ENCODE measurements at places on chromosomes 4 and X.

DNA sequence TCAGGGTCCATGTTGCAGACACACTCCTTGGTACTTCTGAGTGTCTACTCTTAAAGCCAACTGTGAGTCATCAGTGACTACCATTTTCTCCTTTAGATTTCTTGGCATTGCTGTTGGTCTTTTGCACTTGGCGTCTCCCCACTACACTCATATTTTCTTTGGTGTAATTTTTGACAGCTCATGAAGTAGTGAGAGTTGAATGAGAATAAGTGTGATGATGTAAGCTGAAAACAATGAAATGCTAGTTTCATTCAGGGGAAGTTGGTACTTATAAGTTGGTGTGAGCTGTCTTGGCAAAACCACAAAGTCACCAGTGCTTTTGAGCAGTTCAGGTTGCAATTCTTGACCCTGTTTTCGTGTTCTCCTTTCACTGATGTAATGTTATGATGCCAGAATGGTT, 142.9 kb upstream of the ARX start:
- no peak for DNase-seq

- DNase-seq, result no peak
Measured at GRCh38 chr4:152860046-152860445, 76.1 kb upstream of the FHDC1 start.

- no peak for DNase-seq
Measured at GRCh38 chr4:54063229-54063628, 1.2 kb downstream of the CHIC2 start.

DNA sequence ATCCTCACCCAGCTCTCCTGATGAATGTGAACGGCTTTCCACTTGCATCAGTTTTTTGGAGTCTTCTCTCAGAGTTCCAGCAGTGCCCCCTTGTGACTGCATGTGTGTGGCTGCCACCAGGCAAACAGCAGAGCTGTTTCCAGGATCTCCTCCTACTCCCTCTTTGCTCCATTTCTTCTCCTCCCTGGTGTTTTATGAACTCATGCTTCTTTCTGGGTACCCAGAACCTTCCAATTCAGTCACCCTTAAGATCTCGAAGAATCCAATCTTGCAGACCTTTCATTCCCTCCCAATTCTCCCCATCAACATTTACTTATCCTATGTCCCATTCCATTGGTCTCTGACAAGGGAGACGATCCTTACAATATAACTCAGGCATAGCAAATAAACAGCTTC, 6.8 kb upstream of the TCEANC start:
- DNase-seq, result no peak

DNA sequence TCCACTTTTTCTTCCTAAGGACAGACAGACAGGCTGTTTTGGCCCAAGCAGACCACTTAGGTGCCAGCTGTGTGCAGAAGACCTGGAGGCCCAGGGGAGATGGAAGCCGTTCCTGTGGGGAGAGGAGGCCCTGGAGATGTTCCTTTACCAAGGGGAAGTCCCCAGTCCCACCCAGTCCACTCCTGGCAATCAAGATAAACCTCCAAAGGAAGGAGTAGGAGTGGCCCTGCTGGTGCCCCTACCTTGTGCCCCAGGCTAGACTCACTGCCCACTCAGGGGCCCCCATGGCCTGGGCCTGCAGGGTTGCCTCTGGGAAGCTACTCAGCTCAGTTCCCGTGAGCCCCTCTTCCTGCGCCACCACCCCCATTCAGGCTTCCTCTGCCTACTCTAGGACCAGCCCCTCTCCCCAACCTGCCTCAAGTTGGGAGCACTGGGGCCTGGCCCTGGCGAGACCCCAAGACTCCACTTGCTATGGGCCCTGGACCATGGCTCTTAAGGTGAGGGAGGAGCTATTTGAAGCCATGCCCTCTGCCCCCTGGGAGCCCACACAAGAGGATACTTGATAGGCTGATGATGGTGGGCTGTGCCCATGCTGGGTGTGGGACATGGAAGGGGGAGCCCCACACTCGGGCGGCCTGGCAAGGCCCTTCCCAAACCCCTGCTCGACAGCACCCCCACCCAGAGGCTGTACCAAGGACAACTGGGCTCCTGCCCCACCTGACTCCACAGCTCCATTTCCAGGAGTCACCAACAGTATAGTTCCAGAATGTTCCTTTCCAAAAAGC, 24.8 kb upstream of the RNF4 start:
- no peak for DNase-seq

DNA sequence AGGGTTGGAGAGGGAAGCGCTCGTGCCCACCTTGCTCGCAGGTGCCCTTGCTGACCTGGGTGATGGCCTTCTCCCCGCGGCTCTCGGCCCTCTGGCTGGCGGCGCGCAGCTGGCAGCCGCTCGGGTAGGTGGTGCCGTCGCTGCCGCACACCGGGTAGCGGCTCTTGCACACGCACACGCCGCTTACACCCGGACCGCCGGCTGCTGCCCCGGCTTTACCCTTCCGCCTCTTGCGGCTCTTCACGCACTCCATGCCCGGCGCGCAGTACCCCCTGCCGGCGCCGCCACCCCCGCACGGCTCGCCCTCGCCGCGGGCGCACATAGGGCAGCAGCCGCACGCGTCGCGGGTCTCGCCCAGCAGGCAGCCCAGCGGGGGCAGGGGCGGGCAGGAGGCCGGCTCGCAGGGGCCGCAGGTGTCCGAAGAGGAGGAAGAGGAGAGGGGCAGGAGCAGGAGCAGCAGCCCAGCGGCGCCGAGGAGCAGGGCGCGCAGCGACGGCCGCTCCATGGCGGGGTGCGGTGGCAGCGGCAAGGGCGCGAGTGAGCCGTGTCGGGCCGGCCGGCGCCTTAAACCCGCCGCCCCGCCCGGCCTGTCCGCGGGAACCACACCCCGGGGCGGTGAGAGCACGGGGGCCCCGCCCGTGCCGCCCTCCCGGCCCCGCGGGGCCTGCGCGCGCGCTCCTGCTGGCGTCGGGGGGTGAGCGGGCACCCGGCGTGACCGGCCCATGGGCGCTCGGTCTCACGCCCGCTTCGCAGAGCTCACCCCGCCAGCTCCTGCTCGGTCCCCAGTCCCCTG, at the start of gene IGFBP7:
Gene IGFBP7, minus strand, starts transcription at position 539 of the 793 bp plus-strand sequence. Its CDS starts 34 bp downstream, at position 505.
- DNase-seq, result no peak

GRCh38 chrX:65300104-65300809, 234.3 kb downstream of the LAS1L start:
- DNase-seq, result no peak

DNA sequence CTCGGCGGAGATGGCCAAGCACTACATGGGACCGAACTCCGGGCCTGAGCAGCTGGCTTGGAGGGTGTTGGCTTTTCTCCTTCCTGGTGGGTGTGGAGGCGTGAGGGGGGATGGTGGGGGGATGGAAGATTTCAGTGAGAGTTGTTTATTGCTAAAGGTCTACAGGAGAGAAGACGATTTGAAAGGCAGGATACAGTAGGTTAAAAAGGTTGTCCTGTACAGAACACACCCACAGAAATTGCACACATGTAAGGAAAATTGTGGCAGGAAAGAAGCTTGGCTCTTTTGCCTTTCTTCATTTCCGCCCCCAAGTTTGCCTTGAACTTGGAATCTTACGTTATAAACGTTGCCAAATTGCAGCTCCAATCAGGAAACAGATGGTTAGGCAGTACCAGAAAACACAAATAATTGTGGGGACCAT, 74.1 kb upstream of the STOX2 start:
- DNase-seq, result no peak

- no peak for DNase-seq
Measured at GRCh38 chr4:174538123-174538875, 16.0 kb upstream of the HPGD start.

GRCh38 chrX:109818976-109819375, 85.9 kb upstream of the ACSL4 start:
- no peak for DNase-seq

DNA sequence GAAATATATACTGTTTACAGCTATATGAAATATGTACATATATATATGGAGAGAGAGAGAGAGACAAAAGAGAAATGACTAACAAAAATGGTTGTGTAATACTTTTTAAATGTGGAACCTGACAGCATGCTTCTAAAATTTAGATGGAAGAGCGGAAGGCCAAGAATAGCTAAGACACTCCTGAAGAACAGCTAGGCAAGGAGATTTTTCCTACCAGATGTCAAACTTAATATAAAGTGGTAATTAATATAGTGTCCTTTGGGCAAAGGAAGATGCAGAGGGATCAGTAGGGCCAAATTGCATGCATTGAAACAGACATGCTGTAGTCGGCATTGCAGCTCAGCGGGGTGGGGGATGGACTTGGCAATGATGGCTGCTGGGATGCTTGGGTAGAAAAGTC, 45.2 kb downstream of the ADD1 start:
- no peak for DNase-seq

DNA sequence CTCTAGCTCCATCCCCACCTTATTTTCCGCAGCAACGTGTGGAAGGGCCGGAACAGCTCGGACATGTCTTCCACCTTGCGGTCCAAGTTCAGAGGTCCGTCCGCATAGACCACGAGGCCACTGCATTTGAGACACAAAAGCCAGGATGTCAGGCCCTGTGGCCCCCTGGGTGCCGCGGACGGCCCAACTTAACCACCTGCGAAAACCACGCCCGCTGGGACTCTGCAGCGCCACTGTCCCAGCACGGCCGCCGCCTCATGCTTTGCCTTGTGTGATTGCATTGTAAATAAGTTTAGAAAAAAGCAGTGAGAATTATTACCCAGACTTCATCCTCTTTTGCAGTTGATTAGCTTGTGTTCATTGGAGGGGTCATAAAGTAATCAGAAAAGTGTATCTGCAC, 58.2 kb upstream of the MXD4 start:
- no peak for DNase-seq

- no peak for DNase-seq
Measured at GRCh38 chrX:7946960-7947359, 19.7 kb upstream of the PNPLA4 start.

- DNase-seq, result no peak
Measured at GRCh38 chr4:150739591-150739990, 157.6 kb downstream of the MAB21L2 start.

DNA sequence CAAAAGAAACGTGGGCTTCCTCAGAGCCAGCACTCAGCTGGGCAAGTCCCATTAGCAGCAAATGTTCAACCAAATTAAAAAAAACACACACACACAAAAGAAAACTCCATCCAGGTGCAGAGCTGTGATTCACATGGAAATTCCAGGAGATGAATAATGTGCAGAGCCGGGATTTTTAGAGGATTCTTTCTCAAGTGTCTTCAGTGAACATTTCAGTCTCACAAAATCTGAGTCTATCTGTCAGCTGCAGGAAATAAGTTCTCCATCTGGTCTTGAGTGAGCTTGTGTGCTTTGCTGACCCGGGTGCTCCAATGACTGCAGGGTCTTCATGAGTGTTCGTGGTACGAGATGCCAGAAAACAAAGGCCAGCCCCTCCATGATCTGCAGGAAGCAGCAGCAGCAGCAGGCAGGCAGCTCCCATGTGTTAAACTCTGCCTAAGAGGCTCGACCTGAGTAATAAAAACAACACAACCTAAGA, 44.3 kb downstream of the RASGEF1B start:
- DNase-seq, result no peak

DNA sequence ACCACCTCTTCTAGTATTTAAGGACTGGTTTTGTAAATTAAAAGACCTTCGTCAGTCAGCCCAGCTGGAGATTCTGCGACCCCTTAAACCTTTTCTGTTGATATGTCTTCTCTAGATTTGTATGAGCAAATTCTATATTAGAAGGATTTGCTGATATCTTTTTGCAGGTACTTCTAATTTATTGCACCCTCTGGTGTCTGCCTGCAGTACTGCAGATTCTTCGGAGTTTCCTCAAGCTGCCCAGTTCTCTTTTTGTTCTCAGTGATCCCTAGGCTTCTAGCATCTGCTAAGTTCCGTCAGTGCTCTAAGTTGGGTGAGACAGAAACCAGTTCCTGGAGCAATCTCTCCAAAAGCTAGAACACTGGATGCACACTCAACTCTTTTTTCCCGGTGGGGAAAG, 545.2 kb downstream of the C4orf33 start:
- peak; percentile 18 for DNase-seq

DNA sequence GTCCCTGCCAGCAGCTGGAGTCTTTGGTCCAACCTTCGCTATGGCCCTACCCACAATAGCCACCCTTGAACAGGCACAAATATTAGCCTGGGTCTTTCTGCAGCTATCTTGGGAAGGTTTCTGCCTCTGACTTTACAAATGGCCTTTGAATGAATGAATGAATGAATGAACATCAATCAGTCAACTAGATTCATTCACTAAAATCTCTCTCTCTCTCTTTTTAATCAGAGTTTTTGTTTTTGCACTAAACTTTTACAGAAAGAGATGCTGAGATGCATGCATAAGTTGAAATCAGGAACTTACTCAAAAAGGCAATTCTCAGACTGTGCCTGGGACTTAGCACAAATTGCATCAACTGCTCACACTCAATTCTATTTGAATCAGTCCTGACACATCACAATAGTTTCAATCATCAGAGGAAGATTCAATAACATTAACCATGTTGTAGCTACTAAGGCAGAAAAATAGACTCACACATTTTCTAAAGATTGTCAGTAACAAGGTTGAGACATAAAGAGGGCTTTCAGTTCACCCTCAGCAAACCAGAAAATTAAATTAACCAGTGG, 55.0 kb downstream of the ANXA3 start:
- DNase-seq, result no peak

DNA sequence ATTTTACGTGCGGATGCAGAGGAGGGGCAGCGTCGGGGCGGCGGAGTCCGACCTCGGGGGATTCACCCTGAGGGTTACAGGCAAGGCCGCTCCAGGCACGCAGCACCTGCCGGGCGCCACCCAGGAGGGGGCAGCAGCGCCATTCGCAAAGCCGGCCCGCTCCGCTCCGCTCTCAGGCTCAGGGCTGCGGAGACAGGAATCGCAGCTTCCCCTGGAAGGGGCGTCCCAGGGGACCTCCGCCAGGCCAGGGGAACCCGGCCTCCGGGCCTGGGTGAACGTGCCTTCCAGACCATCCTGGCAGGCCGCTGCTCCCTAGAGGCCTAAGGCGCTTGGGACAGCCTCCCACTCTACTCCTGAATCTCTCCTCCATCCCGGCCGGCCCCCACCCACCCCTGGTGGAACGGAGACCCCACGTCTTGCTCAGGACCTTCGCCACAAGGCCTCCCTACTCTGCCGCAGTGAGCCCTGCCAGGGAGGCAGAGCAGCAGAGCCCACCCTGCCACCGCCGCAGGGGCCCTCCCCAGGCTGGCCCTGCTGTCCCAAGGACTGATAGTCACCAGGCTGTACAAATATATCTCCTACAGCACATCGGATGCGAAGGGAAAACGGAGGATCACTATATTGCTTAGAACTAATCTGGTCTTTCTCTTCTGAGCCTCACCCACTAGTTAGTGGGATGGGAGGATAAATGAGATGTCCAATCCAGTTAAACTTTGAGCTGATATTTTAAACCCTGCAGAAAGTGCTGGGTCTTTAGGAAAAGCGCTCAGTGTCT, 115.0 kb downstream of the SMIM20 start:
- peak; percentile 59 for DNase-seq

- DNase-seq, result no peak
Measured at GRCh38 chr4:24770032-24770584, 25.3 kb upstream of the SOD3 start.

GRCh38 chr4:18180892-18181291, 159.3 kb upstream of the LCORL start:
- DNase-seq, result no peak

DNA sequence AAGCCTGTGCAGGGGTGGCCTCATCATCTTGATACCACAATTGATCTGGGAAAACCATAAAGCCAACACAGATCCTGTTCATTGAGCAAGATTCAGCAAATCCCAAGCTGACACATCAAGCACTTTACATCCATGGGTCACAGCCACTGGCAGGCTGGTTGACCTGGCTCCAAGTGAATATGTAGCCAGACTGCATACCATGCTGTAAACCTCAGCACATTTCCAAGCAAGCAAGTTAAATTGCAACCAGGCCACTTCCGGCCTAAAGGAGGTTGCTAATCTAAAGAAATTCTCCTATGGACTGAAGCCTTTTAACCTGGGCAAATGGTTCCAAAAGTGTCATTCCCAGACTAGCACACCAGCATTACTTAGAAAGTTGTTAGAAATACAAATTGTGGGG, 54.4 kb upstream of the USP26 start:
- no peak for DNase-seq
